ENCODE measurements at places on chromosomes 3 and 15.
A peak's percentile ranks its signal among the peaks of the same experiment; 100 is the strongest.

DNA sequence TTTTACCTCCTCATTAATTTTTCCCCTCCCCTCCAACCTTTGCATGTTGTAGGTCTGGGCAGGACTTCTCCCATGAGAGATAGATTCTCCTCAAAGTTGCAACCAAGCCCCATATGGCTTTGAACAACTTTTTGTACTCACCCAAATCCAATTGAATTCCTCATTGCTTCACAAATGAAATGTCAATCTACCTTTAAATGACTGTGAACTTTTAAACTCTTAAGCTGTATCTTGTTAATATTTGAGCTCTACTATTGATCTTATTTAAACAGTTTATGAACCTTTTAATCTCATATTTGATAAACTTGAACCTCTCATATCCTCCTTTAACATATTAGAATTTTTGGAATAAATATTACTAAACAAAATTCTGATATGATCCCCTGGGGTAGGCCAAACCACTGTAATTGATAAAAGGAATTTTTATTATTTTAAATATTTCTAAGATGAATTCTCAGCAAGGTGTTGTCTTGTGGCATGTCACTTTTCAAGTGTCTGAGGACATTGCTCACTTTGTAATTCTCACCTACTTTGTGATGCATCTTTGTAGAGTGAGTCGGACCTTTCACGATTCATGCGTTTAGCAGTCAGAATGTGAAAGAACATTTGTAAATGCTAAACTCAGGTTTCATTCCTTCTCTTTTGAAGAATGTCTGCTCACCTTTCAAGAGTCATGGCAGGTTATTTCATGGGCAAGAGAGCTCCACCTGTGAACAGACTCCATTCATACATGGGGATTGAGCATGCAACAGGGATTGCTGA lies 23.4 kb upstream of the GREM1 start:
- no peak for DNase-seq

- DNase-seq = no peak
Measured at GRCh38 chr15:64642875-64643274, 132.5 kb downstream of the RBPMS2 start.

DNA sequence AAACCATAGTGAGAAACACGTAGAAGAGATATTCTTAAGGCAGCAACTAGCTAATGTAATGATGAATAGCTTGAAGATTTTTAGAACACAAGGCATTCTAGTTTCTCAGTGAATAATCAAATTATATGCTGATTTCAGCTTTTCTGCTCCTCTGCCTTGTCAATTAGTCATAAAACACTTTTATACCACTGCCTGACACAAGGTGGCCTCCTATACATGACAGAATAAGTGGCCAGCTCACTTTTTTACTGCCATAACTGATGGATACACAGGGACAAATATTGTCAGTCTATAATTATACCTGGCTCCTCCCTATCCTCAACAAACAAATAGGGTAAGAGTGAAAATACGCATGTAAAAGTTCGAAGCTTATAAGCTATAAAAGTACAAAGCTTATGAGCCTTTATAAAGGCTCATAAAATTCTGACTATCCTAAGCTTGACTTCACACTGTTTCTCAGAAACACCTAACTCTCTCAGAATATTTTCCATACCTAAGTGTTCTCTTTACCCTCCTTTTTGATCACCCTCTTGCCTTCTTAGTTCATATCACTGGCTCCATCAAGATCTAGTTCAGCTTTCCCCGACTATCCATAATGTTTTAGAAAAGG lies 81.6 kb downstream of the HERC1 start:
- peak; percentile 28 for DNase-seq

- no peak for DNase-seq
Measured at GRCh38 chr3:45966950-45967640, 23.8 kb downstream of the CXCR6 start.

DNA sequence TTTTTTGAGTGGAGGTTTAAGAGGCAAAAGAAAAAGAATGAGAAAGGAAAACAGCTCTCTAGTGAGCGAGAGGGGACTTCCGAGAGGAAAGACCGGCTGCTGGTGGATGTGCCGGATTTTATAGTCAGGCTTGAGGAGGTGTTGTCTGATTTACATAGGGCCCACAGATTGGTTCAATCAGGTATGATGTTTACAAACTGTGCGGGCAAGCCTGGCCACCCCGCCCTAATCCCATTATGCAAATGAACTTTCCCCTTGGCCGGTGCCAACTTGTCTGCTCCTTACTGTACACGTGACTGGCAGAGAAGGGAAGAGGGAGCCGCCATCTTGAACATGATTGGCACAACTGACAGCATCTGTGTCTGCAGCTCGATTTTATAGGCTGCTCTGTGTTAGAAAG lies 44.7 kb downstream of the FAM43A start:
- DNase-seq = no peak

DNA sequence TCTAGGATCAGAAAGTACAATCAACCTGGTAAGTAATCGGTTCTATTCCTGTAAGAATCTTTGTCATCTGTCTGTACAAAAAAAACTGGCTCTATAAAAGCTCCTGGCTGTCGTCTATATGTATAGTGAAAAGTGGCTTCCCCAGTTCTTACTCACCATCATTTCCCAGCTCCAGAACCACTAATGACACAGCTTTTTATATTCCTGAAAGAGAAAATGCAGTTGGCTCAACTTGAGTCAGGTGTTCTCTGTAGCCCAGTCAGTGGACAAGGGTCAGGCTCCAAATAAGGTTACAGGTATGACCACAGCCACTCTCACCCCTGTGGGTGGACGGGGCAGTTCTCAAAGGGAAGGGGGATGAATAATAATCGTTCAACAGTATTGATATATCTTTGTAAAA lies 85.1 kb downstream of the AP4E1 start:
- no peak for DNase-seq

- DNase-seq = no peak
Measured at GRCh38 chr15:96361309-96362010, 31.0 kb downstream of the NR2F2 start.

- DNase-seq = no peak
Measured at GRCh38 chr3:35028157-35028556, 611.2 kb upstream of the ARPP21 start.

DNA sequence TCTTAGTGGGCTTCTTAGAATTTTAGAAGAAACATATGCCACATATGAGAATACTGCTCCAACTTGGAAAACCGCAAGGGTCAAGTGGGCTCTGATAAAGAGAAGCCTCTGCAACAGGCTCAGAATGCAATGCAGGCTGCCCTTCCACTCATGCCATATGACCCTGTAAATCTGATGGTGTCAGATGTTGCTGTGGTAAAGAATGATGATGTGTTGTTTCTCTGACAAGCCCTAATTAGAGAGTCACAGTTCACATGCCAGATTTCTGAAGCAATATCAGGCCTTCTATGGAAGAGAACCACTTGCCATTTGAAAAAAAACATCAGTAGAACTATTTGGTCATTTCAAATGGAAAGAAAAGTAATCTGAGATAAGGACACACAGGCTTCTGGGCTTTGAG lies 749.6 kb downstream of the AGBL1 start:
- no peak for DNase-seq

- DNase-seq = no peak
Measured at GRCh38 chr3:148750296-148750695, 52.6 kb downstream of the AGTR1 start.

DNA sequence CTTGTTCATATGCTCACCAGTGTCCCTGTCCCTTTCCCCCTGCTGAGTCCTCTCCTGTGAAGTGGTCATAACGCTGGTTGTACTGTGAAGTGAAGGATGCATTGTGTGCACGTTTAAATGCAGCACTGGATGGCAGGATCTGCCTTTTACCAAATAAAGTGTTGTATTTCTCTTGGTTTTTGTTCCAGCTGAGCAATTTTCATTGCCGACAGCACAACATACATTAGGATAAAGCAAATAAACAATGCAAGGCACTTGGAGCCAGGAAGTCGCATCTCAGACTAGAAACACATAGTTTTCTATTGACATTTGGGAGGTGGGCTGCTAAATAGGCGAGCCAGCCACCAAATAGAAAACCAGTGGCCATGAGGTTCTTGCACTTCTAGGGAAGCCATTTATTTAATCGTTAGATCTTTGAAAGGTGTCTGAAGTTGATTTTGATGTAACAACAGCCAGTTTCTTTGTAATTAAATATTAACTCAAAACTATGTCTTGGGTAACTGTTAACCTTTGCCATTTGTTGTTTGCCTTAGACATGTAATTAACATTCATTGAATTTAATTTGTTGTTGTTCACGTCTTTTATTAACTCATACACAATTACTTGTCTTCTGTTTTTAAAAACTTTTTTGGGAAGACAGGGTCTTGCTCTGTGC lies 185.3 kb downstream of the FNDC3B start:
- DNase-seq = no peak

DNA sequence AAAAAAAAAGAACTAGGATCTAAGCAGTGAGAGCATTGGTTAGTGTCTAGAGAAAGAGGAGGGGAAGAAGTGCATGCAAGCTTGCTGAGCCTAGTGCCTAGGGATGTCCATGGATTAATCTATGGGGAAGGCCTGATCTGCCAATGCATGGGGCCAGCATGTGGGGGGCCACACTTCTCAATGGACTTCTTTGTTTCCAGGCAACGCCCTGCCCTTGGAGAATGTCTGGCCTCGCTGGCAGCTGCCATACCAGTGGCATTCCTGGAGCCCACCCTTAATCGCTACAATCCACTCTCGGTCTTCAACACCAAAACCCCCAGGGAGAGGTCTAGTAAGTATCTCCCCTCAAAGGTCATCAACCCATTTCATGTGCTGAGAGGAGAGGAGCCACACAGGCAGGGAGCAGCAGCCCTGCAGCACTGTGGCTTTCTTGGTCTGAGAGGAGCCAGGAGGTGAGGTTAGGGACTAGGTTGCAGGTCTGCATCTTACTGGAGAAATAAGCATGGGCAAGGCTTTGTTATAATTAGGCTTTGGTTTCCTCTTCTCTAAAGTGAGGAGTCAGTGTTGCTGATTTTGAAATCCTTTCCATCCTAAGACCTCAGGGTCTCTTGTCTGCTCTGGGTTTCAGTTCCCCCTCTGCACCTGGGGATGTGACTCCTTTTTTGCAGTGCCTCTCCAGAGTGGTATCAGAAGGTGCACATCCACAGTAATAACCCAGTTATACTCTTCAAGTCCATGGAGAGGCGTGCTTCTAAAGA lies 188.1 kb upstream of the CHRM5 start:
- no peak for DNase-seq

DNA sequence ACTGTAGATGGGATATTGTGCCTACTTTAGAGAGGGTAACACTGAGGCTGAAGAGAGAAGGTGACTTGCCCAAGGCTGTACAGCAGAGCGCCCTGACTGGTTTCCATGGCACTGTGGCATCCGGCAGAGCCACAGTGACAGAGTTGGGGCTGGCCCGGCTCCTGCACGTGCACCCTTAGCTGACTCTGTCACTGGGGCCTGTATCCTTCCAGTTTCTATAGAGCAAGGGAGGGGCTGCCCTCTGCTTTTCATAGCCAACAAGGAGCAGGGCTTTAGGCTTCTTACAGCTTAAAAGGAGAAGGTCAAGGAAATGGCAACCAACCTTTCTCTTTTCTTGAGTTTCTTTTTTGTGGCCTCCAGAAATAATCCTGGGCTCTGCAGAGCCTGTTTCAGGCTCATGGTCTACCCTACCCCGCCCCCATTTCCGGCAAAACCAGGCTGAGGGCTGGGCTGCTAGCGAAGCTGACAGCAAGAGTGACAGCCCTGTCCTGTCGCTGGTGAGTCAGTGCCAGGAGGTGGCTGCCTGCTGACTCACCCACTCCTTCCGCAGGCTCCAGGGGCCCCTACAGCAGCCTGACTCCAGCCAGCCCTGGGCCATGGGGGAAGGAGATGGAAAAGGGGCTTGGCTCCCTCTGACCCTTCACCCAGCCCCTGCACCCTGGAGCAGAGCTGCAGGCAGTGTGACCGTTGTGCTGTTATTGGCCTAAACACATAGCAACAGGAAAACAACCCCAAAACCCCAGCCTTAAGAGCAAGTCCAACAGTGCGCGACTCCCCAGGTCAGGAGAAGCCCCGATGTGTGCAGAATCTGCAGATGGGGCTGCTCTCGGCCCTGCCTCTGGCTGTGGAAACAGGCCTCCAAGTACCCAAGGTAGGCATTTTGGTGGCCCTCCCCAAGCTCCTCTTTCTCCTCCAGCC lies 29.8 kb downstream of the SLC6A6 start:
- peak; percentile 96 for DNase-seq

- DNase-seq = no peak
Measured at GRCh38 chr3:29912600-29913288, 631.9 kb downstream of the RBMS3 start.

GRCh38 chr3:10238345-10239183 lies 9.7 kb upstream of the TATDN2 start:
- DNase-seq = no peak

DNA sequence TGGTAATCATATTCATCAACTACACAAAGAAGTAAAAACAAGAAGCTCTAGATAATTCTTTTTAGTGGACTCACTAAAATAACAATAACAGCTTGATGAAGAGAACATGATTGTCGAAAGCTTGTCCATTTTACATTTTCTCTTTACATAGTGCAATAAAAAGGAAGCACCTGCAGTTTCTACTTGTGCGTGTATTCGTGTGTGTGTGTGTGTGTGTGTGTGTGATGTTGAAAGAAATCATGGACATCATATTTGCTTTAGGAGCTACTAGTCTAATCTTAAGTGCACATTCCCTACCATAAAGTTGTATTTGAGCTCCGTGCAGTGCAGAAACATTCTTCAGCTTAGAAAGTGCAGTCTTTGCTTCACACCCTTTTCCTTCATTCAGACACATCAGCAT lies 288.8 kb downstream of the ZBTB20 start:
- DNase-seq = no peak

GRCh38 chr3:159748425-159748824 lies 240.2 kb upstream of the IL12A start:
- no peak for DNase-seq

- DNase-seq = no peak
Measured at GRCh38 chr15:90407871-90408317, 19.9 kb downstream of the IQGAP1 start.

GRCh38 chr3:125147491-125147820 lies 65.1 kb downstream of the SLC12A8 start:
- DNase-seq = no peak
